ENCODE measurements at places on chromosomes 12 and 14. TPM values are rescaled to one million over a fixed set of nuclear protein-coding genes. Genes with fewer than 3 reads are reported as not detected.

- no peak for DNase-seq
Observed at GRCh38 chr12:28963554-28963953, 185.5 kb upstream of the FAR2 start.

GRCh38 chr14:100317912-100318808 lies 5.0 kb upstream of the SLC25A47 start:
- peak; percentile 79 for DNase-seq

DNA sequence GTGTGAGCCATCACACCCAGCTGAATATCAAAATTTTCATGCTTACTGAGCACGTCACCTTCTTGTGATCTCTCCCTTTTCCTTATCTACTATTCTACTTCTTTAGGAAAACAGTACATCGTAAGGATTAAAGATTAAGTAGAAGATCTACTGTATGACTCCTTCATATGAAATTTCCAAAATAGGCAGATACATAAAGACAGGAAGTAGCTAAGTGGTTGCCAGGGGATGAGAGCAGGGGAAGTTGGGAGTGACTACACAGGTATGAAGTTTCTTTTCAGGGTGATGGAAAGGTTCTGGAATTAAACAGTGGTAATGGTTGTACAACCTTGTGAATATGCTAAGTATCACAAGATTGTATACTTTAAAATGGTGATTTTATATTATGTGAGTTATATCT lies 36.5 kb upstream of the CERS5 start:
- DNase-seq = no peak

DNA sequence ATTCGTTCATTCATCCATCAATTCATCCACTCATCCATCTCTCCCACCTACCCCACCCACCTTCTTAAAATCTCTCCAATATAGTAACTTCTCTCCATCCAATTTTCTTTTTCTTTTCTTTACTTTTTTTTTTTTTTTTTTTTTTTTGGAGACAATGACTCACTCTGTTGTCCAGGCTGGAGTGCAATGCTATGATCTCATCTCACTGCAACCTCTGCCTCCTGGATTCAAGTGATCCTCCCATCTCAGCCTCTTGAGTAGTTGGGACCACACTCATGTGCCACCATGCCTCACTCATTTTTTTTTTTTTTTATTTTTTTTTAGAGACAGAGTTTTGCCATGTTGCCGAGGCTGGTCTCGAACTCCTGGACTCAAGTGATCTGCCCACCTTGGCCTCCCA lies 118.4 kb downstream of the SUDS3 start:
- DNase-seq = no peak

- no peak for DNase-seq
Observed at GRCh38 chr14:87847216-87847755, 145.7 kb downstream of the GALC start.

- no peak for DNase-seq
Observed at GRCh38 chr14:105324080-105324778, 9.7 kb downstream of the PACS2 start.

- DNase-seq = no peak
Observed at GRCh38 chr12:25781232-25781631, 177.2 kb upstream of the RASSF8 start.

- DNase-seq = peak; percentile 52
Observed at GRCh38 chr12:132490422-132491137, 629 bp downstream of the FBRSL1 start.

GRCh38 chr14:20973501-20973900 lies 16.3 kb upstream of the METTL17 start:
- no peak for DNase-seq

DNA sequence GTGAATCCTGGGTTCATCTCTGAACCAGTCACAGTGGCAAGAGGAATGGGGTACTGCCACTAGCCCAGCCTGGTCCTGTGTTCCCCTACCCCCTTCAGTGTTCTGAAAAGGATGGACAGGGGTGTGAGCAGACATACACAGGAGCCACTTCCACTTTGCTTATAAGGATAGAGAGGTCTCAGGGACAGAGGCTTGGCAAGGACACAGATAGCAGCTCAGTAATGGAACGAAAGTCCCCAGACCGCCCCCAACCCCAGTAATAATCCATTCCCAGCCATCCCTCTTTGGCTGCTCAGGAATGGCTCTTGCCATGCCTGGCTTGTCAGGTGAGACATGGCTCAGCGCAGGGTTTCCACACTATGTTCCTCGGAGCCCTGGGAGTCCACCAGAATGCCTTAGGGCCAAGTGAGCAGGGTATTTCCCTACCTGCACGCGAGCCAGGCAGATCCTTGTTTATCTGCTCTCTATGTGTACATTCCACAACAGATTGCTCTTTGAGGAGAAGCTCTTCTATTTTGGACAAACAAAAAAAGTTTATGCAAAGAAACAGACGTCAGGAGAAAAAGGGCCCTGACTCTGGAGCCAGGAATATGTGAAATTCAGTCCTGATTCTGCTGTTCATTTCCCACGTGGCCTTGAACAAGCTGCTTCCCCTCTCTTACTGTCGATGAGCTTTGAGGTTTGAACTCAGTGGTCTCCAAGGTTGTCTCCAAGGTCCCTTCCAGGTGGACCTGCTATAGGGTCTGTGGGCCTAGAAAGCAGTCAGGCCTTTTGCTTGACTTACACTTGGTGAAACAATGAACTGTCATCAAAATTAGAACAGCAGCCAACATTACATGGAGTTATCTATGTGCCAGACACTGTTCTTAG lies 10.0 kb downstream of the UBE3B start:
- DNase-seq = no peak

- no peak for DNase-seq
Observed at GRCh38 chr14:34254031-34254430, 208.0 kb downstream of the SPTSSA start.

DNA sequence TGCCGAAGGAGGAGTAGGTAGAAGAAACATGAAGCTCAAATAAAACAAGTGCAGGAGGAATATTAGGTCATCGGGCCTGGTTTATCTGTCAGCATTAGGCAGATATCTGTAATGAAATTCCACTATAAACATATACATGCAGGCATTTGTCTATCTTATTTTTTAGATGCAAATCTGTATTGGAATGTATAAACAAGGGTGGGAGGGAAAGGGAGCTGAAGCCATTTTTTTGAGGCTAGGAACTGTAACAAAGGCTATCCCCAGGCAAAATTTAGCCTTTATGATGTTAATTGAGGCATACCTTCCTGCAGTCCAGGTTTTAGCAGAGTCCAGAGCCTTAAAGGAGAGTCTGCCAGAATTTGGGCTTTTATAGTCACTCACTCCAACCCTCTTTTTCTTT lies 72.5 kb downstream of the PHLDA1 start:
- DNase-seq = no peak

GRCh38 chr12:11658791-11659190 lies 9.3 kb downstream of the ETV6 start:
- DNase-seq = no peak

- no peak for DNase-seq
Observed at GRCh38 chr12:49375406-49375805, 8.1 kb downstream of the SPATS2 start.

DNA sequence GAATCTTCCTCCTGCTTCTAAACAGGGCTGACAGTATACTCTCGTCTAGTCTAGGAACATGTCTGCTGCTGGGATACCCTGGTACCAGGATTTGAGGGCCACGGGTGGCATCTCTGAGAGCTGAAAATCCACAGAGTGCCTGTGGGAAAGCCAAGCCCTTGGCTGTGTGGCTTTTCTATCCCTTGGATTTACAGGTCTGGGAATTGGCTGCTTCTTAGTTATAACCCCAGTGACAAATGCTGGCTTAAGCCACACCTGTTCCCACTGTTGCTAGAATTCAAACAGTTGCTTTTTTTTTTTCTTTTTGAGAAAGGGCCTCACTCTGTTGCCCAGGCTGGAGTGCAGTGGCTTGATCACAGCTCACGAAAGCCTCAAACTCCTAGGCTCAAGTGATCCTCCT lies 14.3 kb upstream of the RIN3 start:
- DNase-seq = no peak

- DNase-seq = no peak
Observed at GRCh38 chr12:58678753-58679152, 241.6 kb downstream of the LRIG3 start.

DNA sequence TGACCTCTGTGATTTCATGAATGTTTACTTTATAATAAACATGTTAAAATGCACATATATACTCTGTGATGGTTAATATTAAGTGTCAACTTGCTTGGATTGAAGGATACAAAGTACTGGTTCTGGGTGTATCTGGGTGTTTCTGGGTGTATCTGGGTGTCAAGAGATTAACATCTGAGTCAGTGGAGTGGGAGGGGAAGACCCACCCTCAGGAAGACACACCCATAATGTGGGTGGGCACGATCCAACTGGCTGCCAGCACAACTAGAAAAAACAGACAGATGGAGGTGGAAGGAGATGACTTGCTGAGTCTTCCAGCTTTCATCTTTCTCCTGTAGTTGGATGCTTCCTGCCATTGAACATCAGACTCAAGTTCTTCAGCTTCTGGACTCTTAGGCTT lies 11.9 kb downstream of the NUP37 start:
- DNase-seq = no peak

DNA sequence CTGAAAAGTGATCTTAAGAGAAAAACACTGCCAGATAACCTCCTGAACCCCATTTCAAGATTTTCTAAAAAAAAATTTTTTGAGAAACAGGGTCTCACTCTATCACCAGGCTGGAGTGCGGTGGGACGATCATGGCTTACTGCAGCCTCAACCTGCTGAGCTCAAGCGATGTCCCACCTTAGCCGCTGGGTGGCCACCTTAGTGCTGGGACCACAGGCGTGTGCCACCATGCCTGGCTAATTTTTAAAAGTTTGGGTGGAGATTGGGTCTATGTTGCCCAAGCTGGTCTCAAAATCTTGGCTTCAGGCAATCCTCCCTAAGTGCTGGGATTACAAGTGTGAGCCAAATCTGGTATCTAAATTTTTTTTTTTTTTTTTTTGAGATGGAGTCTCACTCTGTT lies 3.4 kb downstream of the PNMA1 start:
- no peak for DNase-seq

DNA sequence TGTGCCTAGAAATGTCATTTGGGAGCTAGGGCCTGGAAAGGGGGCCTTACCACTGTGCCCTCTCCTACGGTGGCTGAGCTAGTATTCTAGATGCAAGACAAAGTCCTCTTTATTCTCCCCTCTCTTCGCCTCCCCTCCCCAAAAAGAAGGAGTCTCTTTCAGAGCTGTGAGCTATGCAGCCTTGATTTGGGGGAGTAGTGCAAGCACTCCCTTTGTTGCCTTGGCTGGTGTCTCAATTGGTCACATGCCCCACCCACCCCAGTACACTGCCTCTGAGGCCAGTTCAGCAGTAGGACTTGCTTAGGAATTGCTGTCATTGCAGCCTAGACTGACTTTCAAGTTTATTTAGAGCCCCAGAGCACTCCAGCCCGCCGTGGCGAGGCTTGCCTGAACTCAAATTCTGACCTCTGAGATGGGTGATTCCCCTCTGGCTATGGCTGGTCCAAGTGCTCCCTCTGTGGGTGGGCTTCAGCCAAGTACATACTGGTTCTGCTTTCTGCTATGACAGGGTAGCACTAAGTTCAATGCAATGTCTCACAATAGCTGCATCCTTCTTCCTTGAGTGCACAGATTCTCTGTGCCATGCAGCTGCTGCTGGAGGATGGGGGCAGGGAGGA lies 37.0 kb upstream of the FBXO33 start:
- no peak for DNase-seq

DNA sequence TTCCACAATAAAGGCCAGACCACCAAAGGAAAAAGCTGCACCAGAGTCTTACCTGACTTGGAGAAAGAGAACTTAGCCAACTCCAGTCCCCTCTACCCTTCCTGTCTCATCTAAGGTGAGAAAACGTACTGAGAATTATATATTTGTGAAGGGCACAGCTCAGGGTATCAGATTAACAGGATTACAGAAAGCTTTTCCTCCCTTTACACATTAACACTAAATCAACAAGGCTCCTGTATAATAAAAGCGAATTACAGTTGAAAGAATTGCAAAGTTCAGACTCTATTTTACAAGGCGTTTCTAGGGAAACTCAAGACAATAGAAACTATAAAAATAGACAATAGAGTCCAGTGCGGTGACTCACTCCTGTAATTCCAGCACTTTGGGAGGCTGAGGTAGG lies 82.7 kb upstream of the RPL10L start:
- DNase-seq = no peak

GRCh38 chr12:122423258-122424165 lies 1.0 kb upstream of the CLIP1 start:
- no peak for DNase-seq

TPPP2 gene
- total RNA-seq = 1.3 TPM

KLRF1 gene
- not detected for total RNA-seq

WASHC4 gene
- 44.5 TPM for total RNA-seq

CNTN1 gene
- 93.7 TPM for total RNA-seq

KIF5A gene
- total RNA-seq = 0.48 TPM

CD4 gene
- total RNA-seq = 12.5 TPM

RBM19 gene
- 44.0 TPM for total RNA-seq

GPR65 gene
- 0.46 TPM for total RNA-seq

PRIMA1 gene
- total RNA-seq = 2.9 TPM

TXNRD1 gene
- 100 TPM for total RNA-seq

TMEM119 gene
- total RNA-seq = 1.1 TPM
